Stimulated activated CD4-positive, alpha-beta T cell treated with anti-CD3 and anti-CD28 coated beads, Interleukin-4, amount 100 ng/mL, for 48 hours (primary cell): ENCODE measurements at places on chromosomes 1 and 21.

DNA sequence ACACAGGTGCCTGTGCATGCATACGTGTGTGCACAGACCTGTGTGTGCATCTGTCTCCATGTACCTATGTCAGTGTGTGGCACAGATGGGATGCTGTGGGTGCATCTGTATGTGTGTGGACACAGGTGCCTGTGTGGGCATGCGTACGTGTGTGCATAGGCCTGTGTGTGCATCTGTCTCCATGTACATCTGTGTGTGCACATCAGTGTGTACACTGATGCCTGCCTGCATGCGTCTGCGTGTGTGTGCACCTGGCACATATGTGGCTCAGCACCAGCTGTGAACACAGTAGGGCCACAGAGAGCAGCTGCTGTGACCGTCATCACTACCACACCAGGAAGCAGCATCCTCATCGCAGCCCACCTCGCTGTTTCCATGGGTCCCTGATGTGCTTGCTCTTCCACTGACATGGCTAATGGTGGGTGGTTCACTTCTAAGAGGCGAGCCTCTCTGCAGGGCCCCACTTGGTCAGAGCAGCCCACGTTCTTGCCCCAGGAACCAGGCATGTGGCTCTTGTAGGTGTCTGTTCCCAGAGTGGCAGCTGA lies 9.6 kb upstream of the SPATC1L start:
- DNase-seq = no peak

DNA sequence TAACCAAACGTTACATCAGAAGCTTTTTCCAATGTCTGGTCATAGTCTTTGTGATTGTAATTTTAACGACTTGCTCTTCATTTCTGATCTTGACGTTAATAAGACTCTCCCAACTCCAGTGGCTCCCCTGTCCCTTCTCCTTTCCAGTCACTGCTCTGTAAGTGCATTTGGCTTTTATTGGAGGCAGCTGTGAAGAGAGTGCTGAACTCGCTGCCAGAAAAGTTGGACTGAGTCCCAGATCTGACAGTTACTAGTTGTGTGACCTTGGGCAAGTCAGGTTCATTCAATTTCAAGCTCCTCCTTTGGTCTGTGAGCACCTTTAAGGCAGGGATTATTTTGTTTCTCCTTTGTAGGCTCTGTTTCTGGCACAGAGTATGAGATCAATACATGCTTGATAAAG lies 109.6 kb upstream of the TSPAN2 start:
- no peak for DNase-seq

DNA sequence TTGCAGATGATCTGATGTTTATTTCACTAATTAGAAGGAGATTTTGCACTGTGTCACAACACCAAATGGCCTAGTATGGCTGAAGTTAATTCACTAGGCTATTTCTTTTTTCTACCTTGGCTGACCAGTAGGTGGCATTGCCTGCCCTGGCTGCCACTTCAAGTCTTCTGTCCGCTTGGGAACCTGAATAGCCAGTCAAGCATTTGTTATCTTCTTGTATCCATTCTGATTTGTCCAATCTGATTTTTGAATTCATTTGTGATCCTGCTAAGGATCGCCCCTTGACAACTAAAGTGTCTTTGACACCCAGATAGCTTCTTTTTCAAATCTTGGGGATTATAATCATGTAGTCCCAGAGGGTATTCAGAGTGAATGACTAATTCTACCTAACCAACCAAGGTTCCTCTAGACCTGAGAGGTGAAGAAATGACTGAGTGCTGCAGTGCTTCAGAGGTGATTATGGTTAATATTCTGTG lies 99.4 kb downstream of the GIPC2 start:
- peak; percentile 16 for DNase-seq

DNA sequence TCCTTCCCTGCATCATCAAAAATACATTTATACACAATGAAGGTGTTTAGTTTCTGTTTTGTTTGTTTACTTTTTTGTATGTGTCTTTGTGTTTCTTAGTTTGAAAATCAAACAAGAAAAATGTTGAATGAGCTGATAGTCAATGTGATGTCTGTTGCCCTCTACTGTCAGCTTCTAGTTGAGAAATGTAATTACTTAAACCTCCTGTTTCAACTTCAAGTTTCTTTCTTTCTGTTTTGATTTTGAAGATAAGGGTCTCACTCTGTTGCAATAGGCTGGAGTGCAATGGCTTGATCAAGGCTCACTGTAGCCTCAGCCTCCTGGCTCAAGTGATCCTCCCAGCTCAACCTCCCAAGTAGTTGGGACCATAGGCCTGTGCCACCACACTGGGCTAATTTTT lies 37.5 kb downstream of the SPTA1 start:
- no peak for DNase-seq

DNA sequence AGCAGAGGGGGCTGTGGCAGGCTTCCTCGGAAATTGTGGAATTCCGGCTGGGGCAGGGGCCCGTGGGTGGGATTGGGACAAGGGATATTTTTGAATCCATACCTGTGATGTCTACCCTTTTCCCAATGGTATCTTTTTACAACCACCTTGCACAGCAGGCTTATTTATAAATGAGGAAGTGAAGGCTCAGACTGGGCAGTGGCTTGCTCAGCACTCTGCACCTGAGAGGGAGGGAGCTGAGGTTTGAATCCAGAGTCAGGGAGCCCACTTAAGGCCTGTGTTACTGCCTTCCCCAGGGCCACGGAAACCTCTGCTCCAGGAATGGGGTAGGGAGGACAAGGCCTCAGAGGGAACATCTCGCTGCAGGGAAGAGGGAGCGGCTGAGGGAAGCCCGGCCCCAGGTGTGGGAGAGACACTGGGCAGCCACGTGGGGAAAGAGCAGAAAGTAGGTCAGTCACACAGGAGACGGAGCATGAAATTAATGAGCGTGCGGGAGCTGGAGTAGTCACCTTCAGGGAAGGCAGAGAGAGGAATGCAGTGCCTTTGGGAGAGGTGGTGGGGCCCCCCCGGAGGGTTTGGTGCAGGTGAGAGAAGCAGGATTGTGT lies 35.4 kb upstream of the SCMH1 start:
- no peak for DNase-seq

DNA sequence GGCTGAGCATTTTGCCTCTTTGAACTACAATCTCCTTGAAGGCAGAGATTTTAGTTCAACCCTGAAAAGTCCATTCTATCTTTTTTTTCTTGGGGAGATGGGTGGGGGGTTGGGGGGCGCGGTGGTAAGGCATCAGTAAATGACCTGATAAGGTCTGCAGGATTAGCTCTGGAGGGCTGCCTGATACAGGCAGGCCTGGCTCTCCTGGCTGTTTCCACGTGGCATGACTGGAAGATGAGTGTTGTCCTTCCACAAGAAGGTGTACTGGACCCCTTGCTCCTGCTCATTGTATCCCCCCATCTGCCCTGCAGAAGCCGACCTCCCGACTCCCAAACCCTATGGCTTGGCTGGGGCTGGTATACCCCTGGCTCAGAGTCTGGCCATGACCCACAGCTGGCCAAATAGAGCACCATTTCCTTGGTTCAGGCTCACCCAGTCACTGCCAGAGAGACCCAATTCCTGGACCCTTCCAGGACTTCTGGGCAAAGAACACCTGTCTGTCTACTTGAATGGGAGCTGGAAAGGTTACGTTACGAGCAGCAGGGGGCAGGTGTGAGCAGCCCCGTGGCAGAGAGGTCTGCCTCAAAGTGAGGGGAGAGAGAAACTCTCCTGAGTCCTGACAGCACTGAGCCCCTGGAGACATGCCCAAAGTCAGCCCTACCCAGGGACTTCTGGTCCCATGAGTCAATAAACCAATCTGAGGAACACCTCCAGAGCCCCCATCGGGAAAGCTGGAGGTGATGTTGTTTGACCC lies 17.0 kb downstream of the DHRS3 start:
- DNase-seq = no peak

DNA sequence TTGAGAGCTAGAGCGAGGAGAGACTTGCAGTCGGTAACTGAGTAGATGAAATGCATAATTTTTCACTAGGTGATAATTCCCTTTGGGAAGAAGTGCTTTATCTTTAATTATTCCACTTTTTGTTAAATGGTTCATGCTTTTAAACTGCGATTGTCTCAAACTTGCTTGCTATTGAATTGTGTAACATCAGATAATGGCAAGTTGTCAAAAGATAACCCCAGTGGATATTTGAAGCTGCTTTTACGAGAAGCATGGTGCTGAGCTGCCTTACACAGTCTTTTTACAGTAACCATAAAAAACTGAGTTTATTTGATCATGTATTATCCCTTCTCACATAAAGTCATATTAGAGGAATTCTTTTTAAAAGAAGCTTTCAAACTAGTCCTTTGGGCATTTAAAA lies 30.2 kb downstream of the TMEM50B start:
- DNase-seq = no peak

GRCh38 chr1:231512147-231512698 lies 16.2 kb upstream of the TSNAX start:
- DNase-seq = no peak
